Stromal cell of bone marrow (primary cell): ENCODE measurements at places on chromosomes 13 and 19.

DNA sequence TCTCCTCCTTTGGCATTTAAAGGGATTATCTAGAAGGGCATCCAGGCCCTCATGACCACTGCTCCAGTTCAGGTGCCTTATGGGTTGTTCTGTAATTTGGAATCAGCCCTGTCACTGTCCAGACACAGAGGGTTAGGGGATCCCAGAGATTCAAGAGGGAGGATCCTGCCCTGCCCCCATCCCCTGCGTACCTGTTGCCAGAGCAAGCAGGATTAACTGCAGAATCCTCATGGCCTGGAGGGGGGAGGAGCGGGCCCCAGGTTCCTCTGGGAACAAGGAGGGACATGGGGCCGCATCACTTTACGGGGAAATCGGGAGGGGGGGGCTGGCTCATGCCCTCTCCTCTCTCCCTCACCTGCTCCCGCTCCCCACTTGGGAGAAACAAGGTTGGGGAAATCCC lies 1.0 kb downstream of the KLK11 start:
- DNase-seq: no peak

DNA sequence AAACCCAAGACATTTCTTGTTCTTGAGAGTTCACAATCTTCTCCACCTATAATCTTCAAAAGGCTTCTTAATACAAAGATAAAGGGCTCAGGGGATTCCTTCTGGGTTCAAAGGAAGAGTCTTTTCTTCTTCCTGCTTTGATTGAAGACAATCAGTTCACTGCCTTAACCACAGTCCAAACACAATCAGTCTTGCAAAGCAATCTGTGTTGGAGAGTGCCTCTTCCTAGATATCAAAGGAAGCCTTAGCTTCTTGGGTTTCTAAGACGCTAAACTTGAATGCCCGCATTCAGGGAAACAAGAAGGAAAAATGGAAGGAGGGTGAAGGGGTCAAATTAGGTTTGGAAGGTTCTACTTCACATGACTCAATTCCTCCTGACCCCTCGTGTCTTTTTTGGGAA lies 27.2 kb downstream of the RANBP3 start:
- DNase-seq: no peak

DNA sequence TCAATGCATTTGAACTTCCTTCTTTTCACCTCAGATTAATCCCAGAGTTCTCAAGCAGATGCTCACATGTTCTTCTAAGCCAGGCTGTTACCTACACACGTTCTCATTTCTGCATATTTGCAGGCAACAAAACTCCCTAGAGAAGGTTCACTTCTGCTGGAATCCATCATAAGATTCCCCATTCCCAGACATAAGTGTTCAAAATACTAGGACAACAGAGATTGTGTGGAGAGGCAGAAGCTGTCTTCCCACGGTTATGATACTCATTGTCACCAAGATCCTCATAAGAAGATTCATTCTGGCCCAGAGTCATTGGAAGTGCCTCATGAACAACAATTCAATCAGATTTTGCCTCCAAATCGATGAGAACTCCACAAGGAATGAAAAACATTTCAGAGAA lies 931.6 kb upstream of the MIR17HG start:
- DNase-seq: no peak

DNA sequence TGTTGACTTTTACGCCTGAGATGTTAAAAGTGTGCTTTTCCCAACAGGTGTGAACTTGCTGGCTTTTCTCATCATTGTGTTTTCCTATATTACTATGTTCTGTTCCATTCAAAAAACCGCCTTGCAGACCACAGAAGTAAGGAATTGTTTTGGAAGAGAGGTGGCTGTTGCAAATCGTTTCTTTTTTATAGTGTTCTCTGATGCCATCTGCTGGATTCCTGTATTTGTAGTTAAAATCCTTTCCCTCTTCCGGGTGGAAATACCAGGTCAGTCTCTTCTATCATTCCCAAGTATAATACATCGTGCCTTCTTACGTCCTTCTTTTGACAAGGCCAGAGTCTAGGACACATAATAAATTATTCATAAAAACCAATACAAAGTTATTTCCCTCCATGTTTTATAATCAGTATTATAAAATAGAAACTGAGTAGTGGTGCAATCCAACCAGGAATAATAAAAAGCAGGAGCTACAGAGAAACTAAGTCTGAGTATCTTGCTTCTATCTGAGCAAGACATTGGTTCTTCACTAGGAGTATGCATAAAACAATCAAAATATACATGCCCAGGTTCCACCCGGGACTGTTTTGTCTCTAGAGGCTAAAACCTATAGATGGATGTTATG lies 57.9 kb downstream of the RXFP2 start:
- peak; percentile 52 for DNase-seq

- no peak for DNase-seq
Observed at GRCh38 chr13:50831512-50831911, 12.0 kb downstream of the DLEU7 start.

- DNase-seq: no peak
Observed at GRCh38 chr19:50202386-50202785, 1.0 kb upstream of the MYH14 start.

- DNase-seq: no peak
Observed at GRCh38 chr13:66275416-66275815, 954.7 kb downstream of the PCDH9 start.

DNA sequence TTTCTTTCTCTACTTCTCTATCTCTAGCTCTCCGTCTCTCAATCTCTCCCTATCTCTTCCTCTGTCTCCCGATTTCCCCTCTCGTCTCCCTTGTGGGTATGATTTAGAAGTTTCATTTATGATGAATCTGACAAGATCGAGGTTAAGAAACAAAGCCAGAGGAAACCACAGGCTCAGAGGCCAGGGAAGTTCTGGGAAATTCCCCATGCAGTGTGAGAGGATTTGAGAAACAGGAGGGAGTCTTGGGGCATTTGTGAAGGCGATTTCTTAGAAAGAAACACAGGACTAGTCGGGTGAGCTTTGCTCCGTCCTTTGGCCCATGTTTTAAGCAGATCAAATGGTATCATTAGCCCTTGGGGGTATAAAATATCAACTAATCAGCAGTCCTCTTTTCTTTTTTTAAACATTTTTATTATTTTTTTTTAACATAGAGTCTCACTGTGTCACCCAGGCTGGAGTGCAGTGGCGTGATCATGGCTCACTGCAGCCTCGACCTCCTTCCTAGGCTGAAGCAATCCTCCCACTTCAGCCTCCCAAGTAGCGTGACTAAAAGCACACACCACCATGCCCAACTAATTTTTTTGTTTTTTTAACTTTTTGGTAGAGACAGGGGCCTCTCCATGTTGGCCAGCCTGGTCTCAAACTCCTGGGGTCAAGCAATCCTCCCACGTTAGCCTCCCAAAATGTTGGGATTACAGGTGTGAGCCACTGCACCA lies 25.8 kb downstream of the TNFSF9 start:
- peak; percentile 65 for DNase-seq

DNA sequence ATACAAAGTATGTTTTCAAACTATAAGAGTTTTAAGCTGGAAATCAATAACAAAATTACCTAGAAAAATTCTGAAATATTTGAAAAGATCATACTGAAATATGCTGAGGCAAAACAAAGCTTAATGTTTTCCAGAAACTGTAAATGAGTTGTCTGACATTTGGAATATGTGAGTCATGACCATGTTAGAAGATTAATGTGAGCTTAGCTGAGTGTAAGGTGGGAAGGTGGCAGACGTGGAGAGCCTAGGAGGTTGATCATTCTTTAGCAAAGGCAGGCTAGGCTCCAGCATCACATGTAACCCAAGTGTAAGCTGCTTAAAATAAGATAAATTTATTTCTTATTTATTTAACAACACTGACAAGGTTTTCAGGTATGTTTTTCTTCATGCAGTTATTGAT lies 2086.1 kb upstream of the PCDH20 start:
- peak; percentile 40 for DNase-seq

DNA sequence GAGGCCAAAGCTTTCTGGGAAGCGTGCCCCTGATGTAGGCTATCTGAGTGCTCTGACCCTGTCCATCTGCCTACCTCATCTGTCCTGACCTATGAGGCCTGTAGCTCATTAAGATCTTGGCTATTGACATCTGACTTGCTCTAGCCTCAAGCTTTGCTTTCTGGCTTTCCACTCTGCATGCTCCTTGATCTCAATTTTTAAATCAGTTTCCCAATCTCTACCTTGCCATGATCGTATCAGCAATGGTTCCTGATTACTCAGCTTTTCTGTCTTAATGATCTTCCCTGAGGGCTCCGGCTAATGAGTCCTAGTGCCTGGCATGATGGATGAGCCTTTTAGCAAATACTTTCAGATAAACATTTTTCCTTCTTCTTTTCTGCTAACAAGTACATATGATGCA lies 262.0 kb downstream of the NDFIP2 start:
- DNase-seq: no peak

DNA sequence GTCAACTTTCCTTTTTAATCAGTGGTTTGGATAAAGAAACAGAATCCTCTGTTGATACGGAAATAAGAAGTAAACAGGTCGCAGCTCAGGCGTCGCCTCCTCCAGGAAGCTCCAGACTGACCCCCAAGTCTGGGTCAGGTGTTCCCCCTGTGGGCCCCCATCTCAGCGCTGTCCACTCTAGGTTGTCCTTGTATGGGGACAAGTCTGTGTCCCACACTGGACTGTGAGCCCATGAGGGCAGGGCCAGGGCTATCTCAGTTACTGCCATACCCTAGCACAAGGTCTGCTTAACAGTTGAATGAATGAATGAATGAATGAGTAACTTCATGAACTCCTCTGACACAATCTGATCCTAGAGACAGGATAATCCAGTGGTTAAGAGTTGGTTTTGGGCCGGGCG lies 7.5 kb downstream of the CLASRP start:
- DNase-seq: no peak
